ENCODE measurements at places on chromosomes 4 and X. TPM values are rescaled to one million over a fixed set of nuclear protein-coding genes. Genes with fewer than 3 reads are reported as not detected.

Gene ABCG2
- total RNA-seq, result 22.4 TPM

Gene DNAJB14
- 18.0 TPM for total RNA-seq

Gene ABLIM2
- 0.38 TPM for total RNA-seq

Gene ATP2B3
- total RNA-seq, result 0.06 TPM

Gene SYTL4
- total RNA-seq, result 1.5 TPM

Gene ARMCX5
- 8.3 TPM for total RNA-seq

Gene APLN
- 0.71 TPM for total RNA-seq

Gene CSAG2
- not detected for total RNA-seq

Gene CCNA2
- total RNA-seq, result 49.1 TPM

Gene FGFR3
- total RNA-seq, result 1.4 TPM

Gene FAT4
- 1.1 TPM for total RNA-seq

Gene MAGEB17
- not detected for total RNA-seq

Gene COX7B2
- total RNA-seq, result not detected

Gene NIPAL1
- 1.2 TPM for total RNA-seq

Gene VCX3B
- not detected for total RNA-seq

Gene ADH6
- not detected for total RNA-seq

Gene NAA11
- not detected for total RNA-seq

All from A549 treated with CpdA at 1 μM for 4 hours (cell line).